ENCODE measurements at places on chromosomes 7 and 10.

DNA sequence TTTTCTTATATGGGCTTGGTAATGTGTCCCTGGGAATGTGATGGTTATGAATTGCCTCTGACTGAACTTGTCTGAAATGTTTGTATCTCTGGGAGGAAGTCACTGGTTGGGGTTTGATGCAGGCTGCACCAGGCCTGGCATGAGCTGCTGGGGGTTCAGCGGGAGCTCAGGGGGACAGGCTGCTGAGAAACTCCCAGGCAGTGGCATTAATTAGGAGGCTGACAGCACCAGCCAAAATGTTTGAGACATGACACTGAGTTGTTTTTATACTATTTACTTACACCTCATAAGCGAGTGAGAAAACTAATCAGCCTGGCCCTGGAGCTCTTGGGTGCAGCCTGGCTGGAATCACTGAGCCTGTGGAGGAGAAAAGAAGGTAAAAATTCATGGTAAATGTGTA is 124.1 kb upstream of the SORCS3 start:
- DNase-seq: no peak

DNA sequence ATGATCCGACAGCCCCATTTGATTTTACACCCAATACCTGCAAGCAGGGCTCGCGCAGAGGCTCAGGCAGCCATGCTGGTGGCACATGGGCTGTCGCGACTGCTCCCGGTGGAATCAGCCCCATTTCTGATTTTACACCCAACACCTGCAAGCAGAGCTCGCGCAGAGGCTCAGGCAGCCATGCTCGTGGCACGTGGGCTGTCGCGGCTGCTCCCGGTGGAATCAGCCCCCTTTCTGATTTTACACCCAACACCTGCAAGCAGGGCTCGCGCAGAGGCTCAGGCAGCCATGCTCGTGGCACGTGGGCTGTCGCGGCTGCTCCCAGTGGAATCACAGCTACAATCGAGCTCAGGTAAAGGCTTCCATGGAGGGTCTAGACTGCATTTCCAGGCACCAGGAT is 244.1 kb downstream of the PTPRN2 start:
- DNase-seq: no peak

- DNase-seq: no peak
Measured at GRCh38 chr10:75407713-75408508, 6.3 kb upstream of the ZNF503 start.

- no peak for DNase-seq
Measured at GRCh38 chr10:30166929-30167328, 107.5 kb upstream of the JCAD start.

DNA sequence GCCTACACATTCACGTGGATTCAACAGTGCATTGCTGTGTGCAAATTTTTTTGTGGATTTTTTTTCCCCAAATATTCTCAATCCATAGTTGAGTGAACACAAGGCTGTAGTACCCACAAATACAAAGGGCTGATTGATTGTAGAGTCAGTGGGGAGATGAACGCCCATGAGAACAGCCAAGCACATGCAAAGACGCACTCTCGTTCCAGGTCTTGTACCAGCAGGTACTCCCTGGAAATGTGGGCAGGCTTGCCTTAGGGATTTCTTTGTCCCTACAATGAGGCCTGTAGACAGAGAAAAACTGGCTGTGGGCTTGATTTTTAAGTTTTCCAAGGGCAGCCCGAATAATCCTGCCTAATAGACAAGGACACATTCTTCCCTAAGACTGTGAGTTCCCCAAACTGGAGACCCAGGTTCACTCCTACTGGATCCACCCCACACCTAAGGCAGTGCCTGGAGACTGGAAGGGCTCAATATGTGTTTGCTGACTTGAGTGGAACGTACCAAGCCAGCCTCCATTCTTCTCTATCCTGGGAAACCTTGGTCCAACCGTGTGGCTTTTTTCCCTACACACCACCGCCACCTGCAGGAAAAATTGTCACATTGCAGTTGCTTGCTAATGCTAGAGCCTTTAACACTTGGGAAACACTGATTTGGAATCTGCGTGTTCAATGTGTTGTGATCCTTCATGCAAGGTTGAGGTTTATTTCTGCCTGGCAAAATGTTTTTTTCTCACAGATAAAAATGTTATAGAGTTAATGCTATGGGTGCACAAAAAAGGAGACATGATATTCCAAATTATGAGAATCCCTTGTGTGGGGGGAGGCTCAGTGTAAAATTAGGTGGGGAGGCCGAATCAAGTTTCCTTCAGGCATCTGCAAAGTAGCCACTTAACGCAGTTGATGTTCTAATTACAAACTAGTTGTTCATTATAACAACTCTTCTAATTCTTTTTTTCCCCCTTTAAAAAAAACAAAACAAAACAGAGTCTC is 49.3 kb downstream of the PPP1R17 start:
- peak; percentile 46 for DNase-seq

DNA sequence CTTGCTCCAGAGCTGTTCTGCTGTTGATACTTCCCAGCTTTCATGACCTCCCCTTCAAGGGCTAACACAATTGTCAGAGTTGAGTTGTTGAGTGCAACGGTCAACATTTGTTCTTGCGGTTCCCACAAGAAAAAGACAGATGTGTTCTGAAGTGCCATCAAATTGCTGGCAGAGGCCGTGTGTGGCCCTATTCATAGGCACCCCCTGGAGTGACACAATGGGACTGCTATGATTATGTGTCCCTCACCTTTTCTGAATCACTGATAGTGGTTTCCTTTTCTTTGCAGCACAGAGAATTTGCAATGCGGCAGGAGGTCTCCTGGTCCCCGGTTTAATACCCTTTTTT is 5.8 kb upstream of the IGFBP1 start:
- no peak for DNase-seq

DNA sequence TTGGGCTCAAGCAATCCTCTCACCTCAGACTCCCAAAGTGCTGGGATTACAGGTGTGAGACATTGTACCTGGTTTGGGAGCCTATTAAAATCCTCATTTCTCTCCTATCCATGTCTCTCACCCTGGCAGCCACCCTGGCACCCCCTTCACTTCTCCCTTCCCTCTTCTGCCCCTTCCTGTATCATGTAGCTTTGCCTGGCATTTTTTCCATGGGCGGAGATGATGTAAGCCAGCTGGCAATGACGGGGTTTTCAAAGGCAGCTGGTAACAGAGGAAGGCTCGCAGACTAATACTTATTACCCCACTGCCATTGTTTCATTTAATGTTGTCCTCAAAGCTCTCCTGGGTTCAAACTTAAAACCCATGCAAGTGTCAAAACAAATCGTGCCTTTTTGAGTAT is 61.9 kb downstream of the RGS10 start:
- no peak for DNase-seq

- no peak for DNase-seq
Measured at GRCh38 chr10:71984809-71985388, 20.7 kb downstream of the CHST3 start.

DNA sequence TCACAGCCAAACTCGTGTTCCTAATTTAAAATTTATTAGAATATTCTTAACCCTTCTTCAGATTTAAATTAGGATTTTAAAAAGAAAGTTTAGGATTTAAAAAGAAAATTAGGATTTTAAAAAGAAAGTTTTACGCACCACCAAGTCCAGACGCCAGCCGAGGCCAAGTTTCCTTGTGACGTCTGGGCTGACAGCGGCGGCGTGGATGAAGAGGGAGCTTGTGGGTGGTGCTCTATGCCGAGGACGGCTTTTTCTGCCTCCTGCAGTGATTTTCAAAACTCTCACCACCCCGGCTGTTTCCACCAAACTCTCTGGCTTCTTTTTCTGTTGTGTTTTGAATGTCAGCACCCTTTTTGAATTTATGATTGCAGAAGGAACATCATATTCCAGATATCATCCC is 252.9 kb downstream of the DNAJB6 start:
- DNase-seq: no peak

- DNase-seq: no peak
Measured at GRCh38 chr10:54880996-54881395, 80.0 kb upstream of the PCDH15 start.

- DNase-seq: no peak
Measured at GRCh38 chr7:155577509-155577905, 31.1 kb upstream of the CNPY1 start.

GRCh38 chr7:86411814-86412213 is 231.9 kb upstream of the GRM3 start:
- no peak for DNase-seq

- no peak for DNase-seq
Measured at GRCh38 chr7:114209968-114210367, 204.6 kb upstream of the FOXP2 start.

- no peak for DNase-seq
Measured at GRCh38 chr7:8639668-8640067, 206.3 kb downstream of the NXPH1 start.

DNA sequence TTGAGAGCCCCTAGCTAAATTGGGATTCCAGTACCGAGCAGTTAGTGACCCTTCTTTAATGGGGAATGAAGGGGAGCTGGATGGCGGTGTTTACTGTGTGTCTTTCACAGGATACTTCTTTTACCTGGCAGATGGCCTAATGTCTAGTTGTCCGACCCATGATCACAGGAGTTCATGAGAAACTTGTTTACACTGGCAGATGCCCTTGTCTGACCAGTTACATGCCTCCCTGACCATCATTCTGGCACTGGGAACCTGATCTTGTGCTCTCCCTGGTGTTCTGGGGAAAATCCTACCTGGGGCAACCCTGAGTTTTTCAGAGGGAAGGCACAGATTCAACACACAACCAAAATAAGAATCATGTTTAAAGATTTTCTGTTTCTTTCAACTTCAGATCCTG is 120.1 kb upstream of the SLC13A1 start:
- no peak for DNase-seq

DNA sequence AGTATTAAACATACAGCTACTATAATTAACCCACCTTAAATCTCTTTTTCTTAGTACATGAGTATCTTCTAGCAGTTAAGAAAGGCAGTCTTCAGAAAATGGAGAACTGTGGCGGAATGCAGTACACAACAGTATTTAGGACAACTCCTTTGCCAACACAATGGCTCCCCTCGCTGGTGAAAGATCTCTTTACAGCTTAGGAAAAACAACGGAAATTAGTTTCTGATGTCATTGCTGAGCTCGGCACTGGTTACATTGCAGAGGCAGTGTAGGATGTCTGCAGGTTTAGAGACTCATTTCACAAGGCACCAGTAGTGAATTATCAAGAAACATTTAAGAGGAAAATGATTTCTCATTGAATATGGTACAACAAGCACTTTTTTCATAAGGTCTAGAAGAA is 43.4 kb downstream of the GLRX3 start:
- peak; percentile 12 for DNase-seq

DNA sequence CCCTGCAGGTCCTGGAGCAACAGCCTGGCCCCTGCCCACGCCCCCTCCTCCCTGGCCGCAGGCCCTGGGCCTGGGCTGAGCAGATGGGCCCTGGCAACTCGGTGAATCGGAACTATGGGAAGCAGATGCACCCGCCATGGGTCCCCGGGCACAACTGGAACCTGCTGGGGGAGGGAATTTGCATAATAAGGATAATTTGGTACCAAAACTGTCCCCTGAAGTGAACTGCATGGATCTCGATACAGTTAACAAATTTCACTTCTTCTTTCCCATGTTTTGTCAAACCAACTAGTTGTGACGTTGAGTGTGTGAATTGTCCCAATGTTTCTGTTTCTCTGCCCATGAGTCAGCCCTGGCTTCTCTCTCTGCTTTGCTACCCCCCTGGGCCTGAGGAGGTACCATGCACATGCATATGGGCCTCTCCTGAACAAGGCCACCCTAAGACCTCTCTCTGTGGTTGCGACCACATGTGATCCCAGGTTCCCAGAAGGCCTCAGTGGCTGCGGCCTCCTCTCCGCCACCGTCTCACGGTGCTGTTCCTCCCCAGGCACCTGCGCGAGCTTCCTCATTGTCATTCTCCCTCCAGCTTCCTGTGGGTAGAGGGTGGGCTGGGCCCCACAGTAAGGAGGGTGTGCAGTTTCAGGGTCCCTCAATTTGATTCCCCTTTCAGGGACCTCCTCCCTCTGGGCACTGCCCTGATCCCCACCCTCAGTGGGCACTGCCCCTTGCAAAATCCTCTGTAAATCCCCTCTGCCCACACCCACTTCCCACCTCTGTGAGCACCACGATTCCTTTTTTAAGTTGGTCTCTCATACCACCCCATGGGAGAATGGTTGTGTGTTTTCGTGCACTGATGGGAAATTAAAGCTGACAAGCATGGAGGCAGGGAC is 40.0 kb downstream of the FIGNL1 start:
- no peak for DNase-seq

DNA sequence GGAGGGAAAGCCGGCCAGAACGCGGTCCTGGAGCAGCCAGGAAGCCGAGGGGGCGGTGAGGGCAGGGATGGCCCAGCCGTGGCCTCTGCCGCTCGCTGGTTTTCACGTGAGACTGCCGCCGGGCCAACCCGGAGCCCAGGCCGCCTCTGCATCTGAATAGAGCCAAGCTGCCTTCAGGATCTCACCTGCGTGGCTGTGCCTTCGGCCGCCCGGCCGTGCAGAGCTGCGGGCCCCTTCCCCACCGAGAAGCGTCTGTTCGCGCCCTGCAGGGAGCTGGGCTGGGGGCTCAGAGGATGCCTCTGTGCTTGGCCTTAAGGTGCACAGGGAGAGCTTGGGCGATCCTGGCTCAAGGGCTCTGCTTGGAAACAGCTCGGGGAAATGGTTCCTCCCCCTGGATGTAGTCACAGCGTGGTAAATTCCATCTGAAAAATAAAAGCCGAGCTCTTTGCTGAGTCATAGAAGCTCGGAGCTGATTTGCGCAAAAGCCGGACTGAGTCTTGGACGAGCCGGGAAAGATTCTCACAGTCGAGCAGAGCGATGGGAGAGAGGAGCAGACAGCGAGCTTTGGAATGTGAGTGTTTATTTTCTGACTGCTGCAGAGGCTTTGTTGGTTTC is at the start of gene JAKMIP3:
JAKMIP3 (plus strand) TSS at position 456 of the 615 bp plus-strand sequence. CDS start 38,863 bp downstream, outside the sequence.
- no peak for DNase-seq

- no peak for DNase-seq
Measured at GRCh38 chr10:507908-508444, 181.5 kb downstream of the DIP2C start.

DNA sequence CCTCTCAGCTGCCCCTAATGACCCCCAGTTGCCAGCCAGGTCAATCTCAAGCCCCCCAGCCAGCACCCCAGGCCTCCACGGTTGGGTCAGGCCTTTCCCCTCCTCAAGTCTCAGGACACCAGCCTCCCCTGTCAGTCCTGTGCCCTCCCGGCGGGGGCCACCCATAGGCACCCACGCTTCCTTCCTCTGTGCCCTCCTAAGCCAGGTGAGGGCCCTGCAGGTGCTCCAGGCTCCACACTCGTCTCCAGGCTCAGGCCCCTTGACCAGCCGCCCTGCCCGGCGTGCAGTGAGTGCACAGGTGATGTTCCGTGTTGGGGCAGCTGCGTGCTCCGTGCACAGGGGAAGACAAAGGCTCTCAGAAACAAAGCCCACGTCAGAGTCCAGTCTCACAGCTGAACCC is 26.8 kb upstream of the ADGRA1 start:
- DNase-seq: no peak

Data from NCI-H1436 (cell line).